ENCODE measurements at places on chromosomes 6 and 20. TPM values are rescaled to one million over a fixed set of nuclear protein-coding genes. Genes with fewer than 3 reads are reported as not detected.

- no peak for DNase-seq
Observed at GRCh38 chr20:13425381-13426135, 204.5 kb downstream of the ISM1 start.

DNA sequence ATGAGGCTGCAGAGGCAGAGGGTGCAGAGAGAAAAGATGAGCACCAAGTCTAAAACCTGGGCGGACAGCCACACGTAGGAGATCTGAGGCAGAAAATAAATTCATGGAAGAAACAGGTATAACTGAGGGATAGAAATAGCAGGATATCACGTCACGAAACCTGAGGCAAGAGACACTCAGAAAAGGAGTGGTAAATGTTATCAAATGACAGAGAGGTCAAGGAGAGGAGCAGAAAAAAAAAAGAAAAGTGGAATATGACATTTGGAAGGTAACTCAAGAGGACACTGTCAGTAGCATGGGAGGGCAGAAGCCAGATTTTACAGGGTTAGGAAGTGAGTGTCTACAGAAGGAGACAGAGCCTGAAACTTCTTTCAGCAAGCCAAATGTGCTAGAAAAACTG lies 84.2 kb upstream of the FBXL4 start:
- DNase-seq = no peak

DNA sequence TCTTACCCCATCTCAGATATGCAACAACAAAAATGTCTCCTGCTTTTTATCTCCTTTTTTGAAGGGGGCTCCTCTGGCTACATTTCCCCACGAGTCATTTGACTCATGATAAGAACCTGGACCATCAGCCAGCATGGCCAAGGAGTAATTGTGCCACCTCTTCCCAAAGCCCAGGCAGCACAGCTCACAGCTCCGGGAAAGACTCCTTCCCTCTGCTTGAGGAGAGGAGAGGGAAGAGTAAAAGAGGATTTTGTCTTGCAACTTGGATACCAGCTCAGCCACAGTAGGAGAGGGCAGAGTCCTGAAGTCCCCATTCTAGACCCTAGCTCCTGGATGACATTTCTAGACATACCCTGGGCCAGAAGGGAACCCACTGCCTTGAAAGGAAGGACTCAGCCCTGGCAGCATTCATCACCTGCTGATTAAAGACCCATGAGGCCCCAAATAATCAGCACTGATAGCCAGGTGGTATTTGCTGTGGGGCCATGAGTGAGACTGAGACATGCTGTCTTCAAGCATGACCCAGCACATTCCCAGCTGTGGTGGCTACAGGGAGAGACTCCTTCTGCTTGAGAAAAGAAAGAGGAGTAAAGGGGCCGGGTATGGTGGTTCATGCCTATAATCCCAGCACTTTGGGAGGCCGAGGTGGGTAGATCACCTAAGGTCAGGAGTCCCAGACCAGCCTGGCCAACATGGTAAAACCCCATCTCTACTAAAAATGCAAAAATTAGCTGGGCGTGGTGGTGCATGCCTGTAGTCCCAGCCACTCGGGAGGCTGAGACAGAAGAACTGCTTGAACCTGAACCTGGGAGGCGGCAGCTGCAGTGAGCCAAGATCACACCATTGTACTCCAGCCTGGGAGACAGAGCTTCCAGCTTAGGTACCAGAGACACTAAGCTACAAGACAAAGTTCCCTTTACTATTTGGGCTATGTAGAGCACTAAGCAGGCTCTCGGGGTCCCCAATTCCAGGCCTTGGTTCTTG lies 28.1 kb downstream of the NCOA6 start:
- DNase-seq = peak; percentile 55

DNA sequence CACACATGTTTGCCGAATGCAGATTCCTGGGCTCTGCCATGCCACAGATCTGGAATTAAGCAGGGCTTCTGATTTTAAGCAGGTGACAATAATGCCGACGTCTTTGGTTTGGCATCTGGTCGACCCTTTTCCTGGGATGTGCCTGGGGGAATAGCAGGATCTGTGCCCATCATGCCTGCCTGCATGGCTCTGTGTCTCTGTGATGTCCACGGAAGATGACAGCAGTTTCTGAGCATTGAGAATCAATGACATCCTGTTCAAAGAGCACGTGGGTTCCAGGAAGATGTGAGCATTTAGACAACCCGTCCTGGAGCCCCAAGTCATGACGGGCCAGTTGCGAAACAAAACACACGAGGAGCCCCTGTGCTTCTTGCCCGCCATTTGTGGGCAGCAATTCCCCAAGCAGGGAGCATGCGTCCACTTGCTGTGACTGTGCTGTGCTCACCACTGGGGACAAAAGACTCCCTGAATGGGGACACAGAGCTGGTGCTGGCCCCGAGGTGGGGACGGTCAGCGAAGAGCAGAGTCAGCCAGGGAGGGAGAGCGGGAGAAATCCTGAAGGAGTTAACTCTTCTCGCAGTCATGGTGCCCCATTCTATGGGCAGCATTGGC lies 110.1 kb downstream of the ERMARD start:
- DNase-seq = peak; percentile 15

GRCh38 chr20:46984405-46984804 lies 89.8 kb downstream of the EYA2 start:
- no peak for DNase-seq

DNA sequence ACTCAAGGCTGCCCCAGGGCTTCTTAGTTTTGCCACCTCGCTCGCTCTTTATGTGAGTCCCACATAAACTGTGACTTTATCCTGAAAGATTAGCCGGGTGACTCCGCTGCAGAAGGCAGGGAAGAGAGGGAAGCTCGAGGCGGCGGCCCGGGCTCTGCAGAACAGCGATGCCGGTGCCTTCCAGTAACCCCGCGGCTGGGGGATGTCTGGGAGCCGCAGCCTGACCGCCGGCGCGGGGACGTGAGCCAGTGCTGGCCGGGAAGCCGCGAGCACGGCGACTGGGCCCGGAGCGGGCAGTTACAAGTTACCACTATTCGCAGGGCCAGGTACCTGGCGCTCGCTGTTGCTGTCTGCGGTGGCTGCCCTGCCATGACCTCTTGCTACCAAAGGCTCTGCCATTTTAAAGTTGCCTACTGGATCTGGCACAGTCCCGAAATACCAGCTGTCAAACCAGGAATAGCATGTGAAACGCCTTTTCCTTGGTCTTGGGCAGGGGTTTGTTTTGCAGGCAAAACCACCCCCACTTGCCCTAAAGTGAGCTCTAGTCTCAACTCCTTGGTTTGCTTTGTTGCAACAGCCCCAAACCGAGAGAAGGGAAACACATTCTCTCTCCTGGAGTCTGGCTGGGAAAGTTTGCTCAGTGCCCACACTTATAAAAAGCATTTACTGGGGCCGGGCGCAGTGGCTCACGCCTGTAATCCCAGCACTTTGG lies 124.0 kb upstream of the SLC2A12 start:
- peak; percentile 86 for DNase-seq

The SLC13A3 gene
- total RNA-seq = 6.2 TPM

The TAF4 gene
- 39.9 TPM for total RNA-seq

The CCN2 gene
- 40.1 TPM for total RNA-seq

The CLDN20 gene
- total RNA-seq = not detected

The FERMT1 gene
- total RNA-seq = 2.5 TPM

The CRISP3 gene
- total RNA-seq = not detected

The OR2J2 gene
- not detected for total RNA-seq
